Right lung (tissue), 10 donors: ENCODE measurements at places on chromosomes 4 and X. TPM values are rescaled to one million over a fixed set of nuclear protein-coding genes. Genes with fewer than 3 reads are reported as not detected.

The JCHAIN gene
- polyA plus RNA-seq: 2.2 TPM

GRCh38 chr4:165425629-165426028 is 46.8 kb downstream of the CPE start:
- no peak for DNase-seq

- DNase-seq: no peak
These were observed 114.1 kb downstream of the SOWAHB start for GRCh38 chr4:76783836-76784235.

DNA sequence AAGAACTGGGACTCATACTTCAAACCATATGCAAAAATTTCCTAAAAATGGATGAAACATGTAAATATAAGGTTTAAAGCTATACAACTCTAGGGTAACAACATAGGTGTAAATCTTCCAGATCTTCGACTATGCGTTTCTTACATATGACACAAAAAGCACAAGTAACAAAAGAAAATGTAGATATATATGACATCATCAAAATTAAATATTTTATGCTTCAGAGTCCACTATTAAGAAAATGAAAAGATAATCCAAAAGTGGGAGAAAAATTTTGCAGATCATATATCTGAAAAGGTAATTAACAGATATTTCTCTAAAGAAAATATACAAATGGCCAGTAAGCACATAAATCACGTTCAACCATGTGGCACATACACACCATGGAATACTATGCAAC is 164.2 kb upstream of the ACTRT1 start:
- DNase-seq: no peak

- DNase-seq: no peak
These were observed 37.1 kb downstream of the SH3RF1 start for GRCh38 chr4:169233691-169234090.

GRCh38 chrX:18666614-18667013 is 5.3 kb downstream of the RS1 start:
- DNase-seq: no peak
